Activated CD8-positive, alpha-beta memory T cell treated with anti-CD3 and anti-CD28 coated beads for 4 hours (primary cell): ENCODE measurements at places on chromosomes 7 and 10.

DNA sequence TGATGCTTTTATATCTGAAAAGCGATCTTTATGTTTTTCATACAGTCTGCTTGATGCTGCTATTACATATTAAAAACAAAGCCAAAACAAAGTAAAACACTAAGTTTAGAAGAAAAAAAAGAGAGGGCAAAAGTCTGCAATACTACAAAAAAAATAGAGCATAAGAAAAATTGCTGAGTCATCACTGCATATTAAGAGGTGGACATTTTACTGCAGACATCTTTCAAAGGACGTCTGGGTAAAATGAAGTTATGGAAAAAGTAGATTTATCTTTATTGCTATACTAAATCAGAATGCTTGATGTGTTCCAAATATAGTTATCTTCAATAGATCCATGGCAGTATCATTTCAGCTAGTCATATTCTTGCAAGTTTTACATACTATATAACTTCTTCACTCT lies 172.0 kb downstream of the MAGI2 start:
- no peak for DNase-seq

DNA sequence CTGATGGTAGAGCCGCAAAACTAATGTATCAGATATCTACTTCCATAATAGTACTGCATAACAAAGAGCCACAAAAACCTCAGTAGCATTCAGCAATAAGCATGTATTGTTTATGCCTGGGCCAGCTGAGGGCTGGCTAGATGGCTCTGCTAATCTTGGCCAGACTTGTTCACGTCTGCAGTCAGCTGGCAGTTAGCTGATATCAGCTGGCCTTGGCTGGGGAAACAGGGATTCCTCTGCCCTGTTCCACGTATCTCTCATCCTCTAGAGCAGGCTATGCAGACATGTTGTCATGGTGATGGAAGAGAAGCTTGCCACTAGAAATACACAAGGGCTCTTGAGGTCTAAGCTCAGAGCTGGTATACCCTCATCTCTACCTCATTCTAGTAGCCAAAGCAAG lies 62.9 kb downstream of the GRM8 start:
- DNase-seq = no peak

DNA sequence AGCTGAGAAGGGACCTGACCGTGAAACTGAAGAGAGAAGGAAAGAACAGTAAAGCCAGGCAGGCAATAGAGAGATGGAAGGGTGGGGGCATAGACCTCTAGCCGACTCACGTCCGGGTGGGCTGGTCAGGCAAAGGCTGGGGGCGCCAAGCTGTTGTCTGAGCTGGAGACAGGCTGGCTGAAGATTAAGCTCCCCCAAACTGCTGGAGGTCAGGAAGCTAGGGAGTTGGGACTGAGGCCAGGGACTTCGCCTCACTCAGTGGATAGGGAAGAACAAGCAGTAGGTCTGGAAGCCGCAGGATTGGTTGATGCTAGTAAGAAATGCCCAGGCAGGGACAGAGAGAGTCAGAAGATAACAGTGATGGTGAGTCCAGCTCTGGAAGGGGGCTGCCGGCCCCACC lies 5.3 kb downstream of the PITX3 start:
- DNase-seq = no peak

DNA sequence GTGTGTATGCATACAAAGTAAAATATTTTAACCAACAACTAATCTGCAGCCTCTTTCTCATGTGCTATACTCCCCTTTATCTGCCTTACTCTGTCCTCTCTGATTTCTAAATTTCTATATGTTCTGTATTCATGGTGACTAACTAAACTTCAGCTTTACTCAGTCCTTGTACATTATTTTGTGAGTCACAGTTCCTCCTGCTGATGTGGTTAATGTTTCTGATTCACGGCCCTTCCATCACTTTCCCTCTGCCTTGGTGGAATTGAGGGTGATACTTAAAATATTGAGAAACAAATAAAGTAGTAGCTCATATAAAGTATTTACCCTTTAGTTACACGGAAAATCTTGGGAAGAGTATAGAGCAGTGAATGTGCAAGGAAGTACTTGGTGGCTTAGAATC lies 899.1 kb upstream of the ZWINT start:
- DNase-seq = no peak

GRCh38 chr10:1650542-1651269 lies 86.6 kb downstream of the ADARB2 start:
- DNase-seq = no peak

DNA sequence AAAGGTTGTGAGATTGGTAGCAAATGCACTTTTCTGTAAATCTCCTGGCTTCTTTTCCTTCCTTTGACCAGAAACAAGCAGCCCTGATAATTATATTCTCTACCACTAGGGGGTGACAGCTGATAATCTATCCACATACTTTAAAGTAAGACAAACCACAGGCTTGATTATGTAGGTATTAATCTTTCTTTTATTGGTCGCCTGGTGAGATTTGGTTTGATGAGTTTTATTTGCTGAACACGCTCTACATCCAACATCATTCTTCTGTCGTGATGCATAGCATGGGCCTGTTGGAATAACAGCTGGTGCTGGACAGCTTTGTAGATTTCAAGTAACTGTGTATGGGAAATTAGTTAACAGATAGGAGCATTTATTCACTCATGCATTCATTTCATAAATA lies 63.5 kb downstream of the ZNF365 start:
- no peak for DNase-seq

DNA sequence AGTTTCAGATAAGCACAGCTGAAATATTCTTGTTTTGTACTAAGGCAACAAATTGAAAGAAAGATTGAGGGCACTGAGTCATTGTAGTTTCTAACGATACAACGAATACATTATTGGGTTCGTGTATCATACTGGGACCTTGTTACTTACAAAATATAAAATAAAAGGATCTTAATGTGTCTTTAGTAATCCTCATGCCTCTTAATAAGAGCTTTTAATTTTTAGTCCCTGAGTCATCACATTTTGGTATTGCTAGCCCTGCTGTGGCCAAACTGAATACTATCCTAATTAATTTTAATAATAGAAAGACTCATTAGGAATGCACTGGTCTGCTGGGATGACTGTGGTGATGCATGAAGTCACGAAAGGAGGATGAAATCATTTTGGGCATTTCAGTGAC lies 309.7 kb downstream of the EXOC4 start:
- no peak for DNase-seq

DNA sequence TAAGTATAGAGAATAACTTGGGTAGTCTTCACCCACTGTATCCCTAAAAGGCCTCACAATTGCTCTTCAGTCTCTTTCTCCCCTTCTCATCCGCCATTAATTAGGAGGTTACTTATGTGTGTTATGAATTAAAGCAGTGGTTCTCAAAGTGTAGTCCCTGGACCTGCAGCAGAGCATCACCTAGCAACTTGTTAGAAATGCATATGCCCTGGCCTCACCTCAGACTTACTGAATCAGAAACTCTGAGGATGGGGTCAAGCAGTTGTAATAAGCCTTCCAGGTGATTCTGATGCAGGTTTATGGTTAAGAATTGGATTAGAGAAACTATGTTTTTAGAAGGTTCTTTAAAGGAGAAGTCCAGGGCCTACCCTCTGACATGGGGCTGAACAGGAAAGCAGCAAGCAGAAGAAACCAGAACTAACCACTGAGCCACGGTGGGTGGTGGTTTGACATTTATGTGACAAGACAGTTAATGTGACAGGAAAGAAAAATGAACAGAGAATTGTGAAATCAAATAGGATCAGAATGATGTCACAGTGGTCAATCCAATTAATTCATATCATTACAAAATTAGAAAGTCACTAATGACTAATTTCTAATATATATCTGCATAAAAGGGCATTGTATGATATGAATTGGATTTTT lies 37.6 kb downstream of the ENTPD1 start:
- DNase-seq = no peak

DNA sequence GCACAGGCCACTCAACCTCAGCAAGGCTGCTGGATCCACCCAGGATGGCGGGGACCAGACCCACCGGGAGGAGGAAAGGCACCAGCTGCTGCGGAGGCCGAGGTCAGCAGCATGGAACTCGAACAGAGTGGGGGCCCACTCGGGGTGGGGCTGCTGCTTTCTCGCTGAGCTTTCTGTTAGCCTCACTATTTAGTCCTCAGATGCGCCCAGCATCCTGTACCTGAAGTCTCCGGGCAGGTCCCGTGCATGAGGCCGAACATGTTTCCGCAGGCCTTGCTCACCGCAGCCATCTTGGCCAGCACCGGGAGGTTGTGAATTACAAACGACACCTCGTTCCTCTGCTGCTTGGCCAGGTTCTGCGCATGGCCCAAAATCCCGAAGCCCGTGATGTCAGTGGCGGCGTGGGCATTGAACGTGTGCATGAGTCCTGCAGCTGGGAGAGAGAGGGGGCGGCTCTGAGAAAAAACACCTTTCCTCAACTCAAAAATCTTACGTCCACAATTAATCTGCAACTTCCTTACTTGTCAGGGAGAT lies 22.8 kb upstream of the PHYH start:
- DNase-seq = no peak

DNA sequence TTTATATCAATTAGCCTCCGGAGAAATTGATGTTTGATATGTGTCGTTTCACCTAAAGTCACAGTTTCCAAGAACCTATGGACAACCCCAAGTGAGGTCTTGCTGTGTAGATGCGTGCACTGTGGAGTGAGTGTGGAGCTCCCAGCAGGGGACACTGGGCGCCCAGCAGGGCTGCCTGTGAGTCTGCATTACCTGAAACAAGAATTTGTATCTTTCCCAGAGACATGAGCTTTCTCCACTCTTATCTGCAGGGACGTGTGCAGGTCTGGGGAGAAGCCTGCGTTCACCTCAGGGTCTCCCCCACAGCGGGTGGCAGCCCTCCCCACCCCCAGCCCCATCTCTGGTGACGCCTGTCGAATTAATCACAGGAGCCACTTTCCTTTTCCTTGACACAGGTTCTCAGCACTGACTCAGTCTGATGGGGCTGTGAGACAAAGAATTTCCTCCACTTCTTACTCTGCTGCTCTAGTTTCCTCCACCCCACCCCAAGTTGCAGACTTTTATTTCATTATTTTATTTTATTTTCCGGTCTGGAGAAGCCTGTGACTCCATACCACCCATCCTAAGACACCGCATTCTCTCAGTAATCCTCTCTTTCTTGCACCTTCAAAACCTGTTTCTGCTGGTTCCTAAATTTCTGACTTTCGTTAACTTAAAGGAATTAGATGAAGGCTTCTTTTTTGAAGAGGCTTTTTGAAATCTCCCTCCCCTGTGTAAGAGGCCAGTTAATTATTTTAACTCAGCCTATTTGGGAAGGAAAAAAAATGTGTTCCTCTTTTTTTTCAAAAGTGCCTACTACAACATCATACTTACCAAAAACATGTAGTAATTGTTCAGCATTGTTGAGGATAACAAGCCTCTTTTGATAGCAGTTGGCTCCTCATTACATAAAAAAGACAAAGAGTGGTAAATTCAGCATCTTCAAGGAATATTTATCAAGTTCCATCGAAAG lies 17.0 kb upstream of the INSIG1 start:
- no peak for DNase-seq

DNA sequence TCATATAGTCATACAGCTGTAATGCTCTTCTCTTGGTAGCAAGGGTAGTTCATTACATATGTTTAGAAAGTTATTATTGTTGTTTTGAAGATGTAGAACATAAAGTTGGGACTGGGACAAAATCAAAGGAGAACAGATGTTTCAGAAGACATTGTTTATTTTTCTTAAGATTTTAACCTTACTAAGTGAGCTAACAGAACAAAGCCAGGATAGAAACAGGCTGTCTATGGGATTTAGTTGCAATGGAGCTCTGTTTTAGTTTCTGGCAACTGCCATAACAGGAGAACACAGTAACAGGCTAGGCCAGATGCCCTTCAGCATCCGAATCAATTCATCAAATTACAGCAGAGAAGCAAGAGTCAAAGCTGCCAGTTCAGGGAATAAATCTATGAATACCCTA lies 382.4 kb downstream of the ARL4A start:
- no peak for DNase-seq

- peak; percentile 72 for DNase-seq
These were observed 1.4 kb upstream of the LCOR start for GRCh38 chr10:96830511-96831199.

DNA sequence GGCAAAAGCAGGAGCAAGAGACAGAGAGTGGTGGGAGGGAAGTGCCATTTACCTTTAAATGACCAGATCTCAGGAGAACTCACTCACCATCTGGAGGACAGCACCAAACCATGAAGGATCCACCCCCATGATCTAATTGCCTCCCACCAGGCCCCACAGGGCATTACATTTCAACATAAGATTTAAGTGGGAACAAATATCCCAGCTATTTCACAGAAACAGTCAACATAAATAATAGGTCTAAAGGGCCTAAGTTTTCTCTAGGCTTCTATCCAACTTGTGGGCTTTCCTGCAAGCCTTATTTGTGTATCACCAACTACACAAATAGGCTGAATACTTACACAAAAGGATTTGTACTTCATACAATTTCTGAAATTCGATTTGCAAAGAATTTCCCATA lies 196.8 kb upstream of the POT1 start:
- DNase-seq = no peak

DNA sequence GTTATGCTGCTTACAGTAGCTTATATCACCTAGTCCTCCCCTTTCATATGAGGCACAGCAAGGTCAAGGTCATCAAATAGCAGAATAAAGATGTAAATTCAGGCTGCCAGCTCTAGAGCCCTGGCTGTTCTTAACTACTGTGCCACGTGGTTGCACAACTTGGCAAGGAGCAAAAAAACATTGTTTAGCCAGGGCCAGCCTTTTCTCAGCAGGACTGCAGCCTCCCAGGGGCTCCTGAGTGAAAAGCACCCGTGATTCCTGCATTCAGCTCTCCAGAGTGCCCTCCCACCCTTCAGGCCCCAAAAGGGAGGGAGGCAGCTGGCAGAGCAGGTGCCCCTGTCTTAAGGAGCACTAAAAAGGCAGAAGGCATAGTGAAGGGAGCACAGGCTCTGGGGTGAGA lies 31.8 kb upstream of the TM9SF3 start:
- no peak for DNase-seq

GRCh38 chr7:28706584-28706983 lies 251.5 kb downstream of the TRIL start:
- DNase-seq = no peak

- DNase-seq = no peak
These were observed at the start of gene SEMA3D for GRCh38 chr7:85186521-85187241. Gene SEMA3D, minus strand, starts transcription at chr7:85187056. Its CDS starts 65,165 bp downstream, at chr7:85121891.

GRCh38 chr10:63683223-63683622 lies 162.0 kb downstream of the REEP3 start:
- no peak for DNase-seq

- no peak for DNase-seq
These were observed 103.8 kb upstream of the GPR26 start for GRCh38 chr10:123562387-123562786.

DNA sequence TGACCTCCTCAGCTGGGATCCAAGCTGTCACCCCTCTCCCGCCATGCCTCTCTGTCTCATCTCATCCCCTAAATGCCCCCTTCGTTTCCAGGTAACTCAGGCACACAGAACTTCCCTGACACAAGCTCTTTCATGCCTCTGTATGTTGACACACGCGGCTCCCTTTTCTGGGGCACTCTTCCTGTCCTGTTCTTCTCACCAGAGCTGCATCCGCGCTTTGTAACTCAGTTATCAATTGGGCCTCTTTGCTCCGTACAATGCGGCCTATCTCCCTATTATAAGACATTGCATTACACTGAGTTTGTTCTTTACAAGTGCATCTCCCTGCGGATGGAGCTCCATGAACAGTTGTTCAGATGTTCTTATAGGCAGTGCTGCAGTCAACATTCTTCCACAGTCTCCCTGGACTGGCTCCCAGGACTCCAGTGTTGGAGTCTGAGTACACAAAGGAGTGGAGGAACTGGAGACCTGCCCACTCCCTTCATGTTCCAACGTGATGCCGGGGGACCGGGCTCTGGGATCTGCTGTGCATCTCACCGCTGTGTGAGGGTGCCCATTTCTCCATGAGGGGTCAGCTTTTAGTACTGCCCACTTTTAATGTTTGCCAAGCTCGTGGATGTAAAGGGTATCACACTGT lies 56.9 kb upstream of the TNS3 start:
- DNase-seq = no peak

- DNase-seq = no peak
These were observed 27.1 kb downstream of the PARP12 start for GRCh38 chr7:140035400-140036223.
